Left renal pelvis (tissue), 4 donors: ENCODE measurements at places on chromosomes 7 and 10. TPM values are rescaled to one million over a fixed set of nuclear protein-coding genes. Genes with fewer than 3 reads are reported as not detected.

GRCh38 chr10:50679149-50679548, 55.4 kb upstream of the SGMS1 start:
- no peak for DNase-seq

AKR1C4 gene
- polyA plus RNA-seq, result not detected

- no peak for DNase-seq
These were observed 2.8 kb downstream of the TDRD1 start for GRCh38 chr10:114181971-114182370.

GHRHR gene
- 0.23 TPM for polyA plus RNA-seq
